ENCODE measurements at places on chromosomes 16 and 17.

GRCh38 chr16:84109598-84110335, 7.0 kb downstream of the MBTPS1 start:
- no peak for DNase-seq

- DNase-seq: no peak
Measured at GRCh38 chr16:81720973-81721906, 57.9 kb upstream of the PLCG2 start.

GRCh38 chr16:53809088-53809932, 105.4 kb downstream of the FTO start:
- peak; percentile 37 for DNase-seq

DNA sequence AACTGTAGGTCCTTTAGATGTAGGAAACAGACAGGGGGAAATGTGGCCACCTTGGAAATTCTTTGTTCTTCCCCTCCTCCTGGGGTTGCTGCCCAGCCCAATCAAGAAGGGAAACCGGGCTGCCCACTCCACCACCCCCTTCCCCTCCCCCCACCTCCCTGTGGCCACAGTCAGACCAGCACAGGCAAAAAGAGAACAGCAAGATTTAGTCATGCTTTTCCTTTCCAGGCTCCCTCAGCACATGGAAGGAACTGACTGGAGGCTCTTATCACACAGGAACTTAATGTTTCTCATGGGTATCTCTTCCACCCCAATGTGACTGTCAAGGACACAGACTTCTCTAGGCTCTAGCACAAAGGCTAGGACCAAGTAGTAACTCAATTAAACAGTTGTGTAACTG, 3.0 kb upstream of the CCL1 start:
- no peak for DNase-seq

- DNase-seq: no peak
Measured at GRCh38 chr16:62019851-62020250, 16.4 kb downstream of the CDH8 start.
